Activated CD4-positive, alpha-beta T cell treated with anti-CD3 and anti-CD28 coated beads for 24 hours (primary cell): ENCODE measurements at places on chromosomes 2 and 18.
A peak's percentile ranks its signal among the peaks of the same experiment; 100 is the strongest.

DNA sequence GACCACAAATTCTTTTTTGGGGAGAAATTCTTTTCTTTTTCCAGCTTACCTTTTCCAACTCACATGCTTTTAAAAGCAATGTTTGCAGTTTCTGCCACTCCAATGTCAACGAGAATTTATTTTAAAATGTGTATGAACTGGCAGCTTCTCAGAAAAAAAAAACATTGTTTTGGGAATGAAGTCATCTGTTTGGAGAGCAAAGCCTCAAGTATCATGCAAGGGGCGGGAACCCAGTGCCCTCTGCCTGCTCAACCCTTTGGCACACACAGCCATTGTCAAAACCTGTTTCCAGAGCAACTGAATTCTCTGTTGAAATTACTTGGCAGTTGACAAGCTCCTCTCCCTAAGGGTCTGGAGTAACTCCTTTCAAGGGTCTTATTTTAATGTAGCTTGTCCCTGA, 128.5 kb downstream of the QPCT start:
- no peak for DNase-seq

GRCh38 chr2:232353096-232353495, 25.5 kb upstream of the ALPP start:
- DNase-seq = no peak

DNA sequence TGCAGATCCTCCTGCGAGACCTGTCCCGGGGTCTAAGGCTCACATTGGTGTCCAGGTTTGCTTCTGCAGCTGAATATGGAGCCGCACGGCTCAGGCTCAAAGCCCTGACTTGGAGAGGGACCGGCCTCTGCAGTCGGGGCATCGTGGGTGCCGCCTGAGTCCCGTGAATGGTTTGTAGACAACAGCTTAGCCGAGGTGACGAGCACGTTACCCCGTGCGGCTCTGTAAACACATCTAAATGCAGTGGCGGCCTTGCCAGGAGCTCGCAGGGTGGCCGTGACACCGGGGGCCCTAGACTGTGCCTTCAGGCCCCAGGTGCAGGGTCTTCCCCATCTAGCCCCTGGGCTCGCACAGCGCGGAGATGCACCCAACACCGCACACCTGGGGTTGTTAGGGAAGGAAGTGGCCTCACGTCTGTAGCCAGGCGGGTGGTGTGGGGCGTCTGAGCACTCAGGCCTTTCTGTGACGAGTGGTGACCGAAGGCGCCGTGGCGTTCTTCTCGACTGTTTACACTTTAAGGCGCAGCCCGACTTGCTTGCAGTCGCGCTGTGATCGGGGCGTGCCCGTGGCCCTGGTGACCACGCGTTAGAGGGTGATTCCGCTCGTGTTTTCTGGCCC, 91.6 kb downstream of the NFATC1 start:
- DNase-seq = no peak

GRCh38 chr2:30323499-30323898, 92.2 kb downstream of the LBH start:
- no peak for DNase-seq

DNA sequence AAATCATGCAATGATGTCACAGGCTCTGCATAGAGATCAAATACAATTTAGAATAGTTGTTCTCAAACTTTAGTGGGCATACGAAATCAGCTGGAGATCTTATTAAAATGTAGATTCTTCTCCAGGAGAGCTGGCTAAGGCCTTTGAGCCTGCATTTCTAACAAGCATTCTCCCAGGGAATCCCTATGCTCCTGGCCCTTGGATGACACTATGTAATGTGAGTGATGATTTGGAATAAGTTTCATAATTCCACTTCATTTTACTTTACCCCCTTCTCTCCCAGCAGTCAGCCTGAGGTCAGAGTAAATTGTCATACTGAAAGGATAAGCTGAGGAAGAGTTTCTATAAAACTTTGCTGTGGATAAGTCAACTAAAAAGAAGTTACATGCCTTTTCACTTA, 189.1 kb downstream of the UBE2E3 start:
- DNase-seq = no peak

DNA sequence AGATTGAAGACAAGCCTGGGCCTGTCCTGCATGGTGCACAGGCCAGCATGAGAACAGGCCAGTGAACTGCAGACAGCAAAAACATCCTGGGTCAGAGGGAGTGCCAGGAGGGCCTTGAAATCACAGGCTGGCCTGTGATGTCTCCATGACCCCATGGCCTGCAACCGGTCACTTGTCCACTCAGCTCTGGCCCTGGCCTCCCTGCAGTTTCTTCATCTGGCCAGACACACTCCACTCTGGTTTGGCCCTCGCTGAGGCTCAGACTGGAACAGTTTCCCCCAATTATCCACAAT, 12.6 kb downstream of the CYRIA start:
- DNase-seq = no peak

DNA sequence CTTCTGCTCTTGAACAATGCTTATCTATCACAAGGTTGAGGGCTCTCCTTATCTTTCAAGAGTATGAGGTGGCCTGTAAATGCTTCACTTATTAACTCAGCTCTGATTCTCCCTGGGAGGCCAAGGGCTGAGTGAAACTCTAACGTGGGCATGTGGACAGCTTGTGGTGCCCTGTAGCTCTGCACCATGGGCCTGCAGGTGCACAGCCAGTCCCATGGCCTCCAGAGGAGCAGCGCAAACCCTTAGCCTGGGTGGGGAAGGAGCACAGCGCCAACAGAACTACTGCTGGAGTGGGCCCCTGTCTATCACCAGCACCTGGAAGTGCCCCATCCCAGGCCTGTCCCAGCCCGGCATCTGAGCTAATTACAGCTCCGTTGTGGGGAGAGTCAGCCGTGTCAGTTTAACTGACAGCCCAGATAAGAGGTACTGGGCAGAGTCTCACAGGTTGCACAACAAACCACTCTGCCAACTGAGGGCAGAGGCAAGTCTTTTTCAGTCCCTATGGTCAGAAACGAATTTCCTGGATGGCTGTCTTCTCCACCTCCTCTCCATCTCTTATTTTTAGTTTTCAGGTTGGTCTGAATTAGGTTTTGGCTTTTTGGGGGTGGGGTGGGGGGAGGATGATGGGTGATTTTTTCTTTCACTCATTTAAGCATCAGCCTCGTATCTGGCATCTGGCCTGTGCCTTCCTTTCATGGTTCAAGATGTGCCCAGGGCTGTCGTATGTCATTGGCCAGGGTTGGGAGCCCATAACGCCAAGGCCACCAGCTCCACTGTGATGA, 219.5 kb downstream of the BCL2 start:
- no peak for DNase-seq

GRCh38 chr2:366706-367105, 78.8 kb upstream of the ALKAL2 start:
- DNase-seq = no peak

DNA sequence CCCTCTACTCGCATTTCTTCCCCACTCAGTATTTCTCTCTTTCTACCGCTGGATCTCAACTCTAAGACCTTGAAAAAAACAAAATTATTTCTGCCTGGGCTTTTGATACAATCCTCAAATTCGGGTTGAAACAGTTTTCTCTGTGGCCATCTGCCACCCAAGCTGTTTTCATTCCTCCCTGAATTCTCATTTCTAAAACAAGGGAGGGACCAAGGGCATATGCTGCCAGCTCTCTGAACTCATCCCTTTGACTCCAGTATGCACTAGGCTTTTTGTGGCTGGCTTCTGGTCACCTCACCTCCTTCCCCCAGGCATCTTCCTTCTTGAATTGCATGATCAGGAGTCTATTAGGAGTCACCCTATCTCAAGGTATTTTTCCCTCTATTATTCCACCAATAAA, 49.5 kb downstream of the CCDC148 start:
- no peak for DNase-seq

DNA sequence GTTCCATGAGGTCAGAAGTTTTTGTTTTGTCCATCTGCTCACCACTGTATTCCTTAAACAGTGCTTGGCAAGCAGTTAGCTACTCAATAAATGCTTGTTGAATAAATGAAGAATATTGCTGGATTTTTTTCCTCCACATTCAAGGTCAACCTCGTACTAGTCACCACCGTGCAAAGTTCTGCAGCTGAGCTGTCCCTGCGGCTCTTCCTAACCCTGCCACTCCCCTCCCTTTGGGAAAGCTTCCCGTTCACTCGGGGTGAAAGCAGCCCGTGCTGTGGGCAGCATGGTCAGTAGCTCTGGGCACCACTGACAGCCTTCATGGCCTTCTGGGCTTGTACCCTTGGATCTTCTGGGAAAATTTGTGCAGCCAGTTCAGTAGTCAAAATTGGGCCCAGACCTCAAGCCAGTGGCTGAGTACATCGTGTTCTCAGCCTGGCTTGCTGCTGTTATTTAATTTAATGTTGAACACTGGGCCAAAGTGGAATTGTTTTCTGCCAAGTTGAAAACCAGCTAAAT, 469.3 kb upstream of the RAB12 start:
- DNase-seq = no peak

GRCh38 chr2:63866009-63866709, 24.5 kb downstream of the UGP2 start:
- DNase-seq = no peak

- no peak for DNase-seq
These were observed 84.1 kb downstream of the CDK15 start for GRCh38 chr2:201890453-201890852.

- no peak for DNase-seq
These were observed 222.9 kb downstream of the ZBTB7C start for GRCh38 chr18:48186131-48186766.

DNA sequence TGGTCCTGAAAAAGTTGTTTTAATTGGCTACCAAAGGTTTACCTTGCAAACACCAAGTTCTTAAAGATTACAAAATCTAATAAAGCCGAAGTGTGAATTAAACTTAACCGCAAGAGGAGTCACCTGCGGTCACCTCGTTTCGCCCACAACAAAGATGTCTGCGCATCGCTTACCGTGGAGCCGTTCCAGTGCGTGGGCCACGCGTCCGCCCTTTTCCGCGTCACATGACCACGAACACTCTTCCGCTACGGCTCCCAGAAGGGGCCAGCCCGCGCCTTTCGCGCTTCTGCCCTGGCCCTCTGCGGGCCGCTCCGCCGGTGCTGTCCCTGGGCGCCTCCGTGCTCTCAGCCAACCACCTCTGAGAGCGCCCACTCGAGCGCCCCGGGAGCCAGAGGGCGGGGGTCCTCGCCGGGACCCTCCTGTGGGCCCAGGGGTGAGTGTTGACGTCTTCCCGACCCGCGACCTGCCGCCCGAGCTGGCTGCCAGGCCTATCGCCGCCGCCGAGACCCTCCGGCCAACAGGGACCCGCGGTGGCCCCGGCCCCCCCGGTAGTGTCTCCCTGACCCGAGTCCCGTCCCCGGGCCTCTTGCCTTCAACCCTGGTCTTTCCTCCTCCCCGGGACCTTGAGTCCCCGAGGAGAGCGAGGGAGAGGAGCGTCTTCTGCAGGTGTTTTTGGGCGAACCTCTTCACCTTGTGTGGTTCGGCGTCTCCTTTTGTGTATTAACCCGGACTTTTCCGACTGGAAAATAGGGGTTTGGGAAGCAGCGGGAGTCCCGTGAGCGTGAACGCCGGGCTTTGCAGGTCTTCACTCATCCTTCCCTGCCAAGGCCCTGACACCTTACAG, at the start of gene MFF:
Gene MFF (plus strand): TSS at position 257 of the 844 bp plus-strand sequence. CDS start 5,415 bp downstream, outside the sequence.
- peak; percentile 85 for DNase-seq

DNA sequence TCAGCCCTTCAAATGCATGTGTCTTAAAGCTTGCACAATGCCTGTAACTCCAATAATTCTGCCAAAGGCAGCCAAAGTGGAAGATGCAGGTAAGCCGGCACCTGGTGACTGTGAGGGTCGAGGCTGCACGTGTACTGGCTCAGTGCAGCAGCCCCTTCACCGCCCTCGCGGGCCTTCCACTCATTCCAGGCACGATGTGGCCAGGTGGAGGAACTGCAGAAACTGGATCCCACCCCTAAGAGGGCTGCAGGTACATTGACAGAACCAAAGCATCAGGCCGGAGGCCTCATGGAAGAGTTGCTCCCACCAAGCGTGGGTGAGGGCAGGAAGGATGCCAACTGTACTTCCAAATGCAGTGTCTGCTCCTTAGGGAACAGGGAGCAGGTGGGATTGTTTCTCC, 253.4 kb downstream of the HDAC4 start:
- DNase-seq = no peak

- DNase-seq = peak; percentile 77
These were observed 12.8 kb downstream of the ATP6V1B1 start for GRCh38 chr2:70948337-70949003.

DNA sequence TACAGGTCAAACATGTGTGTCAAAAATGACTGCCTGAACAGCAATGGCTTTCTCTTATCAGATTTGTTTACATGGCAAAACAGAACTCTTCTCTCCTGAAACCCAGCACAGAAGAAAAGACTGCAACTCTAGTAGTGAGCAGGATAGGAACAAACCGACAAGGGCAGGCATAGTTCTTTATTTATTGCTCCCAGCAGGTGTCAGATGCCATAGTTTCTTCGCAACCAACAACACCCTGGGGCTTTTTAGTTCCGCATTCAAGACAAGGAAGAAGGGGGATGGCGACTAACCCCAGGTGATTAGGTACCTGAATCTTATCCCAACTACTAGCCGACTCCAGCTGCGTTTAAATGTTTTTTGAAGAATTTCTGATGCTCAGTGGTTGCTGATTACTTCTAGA, 367.5 kb upstream of the FIGN start:
- no peak for DNase-seq

DNA sequence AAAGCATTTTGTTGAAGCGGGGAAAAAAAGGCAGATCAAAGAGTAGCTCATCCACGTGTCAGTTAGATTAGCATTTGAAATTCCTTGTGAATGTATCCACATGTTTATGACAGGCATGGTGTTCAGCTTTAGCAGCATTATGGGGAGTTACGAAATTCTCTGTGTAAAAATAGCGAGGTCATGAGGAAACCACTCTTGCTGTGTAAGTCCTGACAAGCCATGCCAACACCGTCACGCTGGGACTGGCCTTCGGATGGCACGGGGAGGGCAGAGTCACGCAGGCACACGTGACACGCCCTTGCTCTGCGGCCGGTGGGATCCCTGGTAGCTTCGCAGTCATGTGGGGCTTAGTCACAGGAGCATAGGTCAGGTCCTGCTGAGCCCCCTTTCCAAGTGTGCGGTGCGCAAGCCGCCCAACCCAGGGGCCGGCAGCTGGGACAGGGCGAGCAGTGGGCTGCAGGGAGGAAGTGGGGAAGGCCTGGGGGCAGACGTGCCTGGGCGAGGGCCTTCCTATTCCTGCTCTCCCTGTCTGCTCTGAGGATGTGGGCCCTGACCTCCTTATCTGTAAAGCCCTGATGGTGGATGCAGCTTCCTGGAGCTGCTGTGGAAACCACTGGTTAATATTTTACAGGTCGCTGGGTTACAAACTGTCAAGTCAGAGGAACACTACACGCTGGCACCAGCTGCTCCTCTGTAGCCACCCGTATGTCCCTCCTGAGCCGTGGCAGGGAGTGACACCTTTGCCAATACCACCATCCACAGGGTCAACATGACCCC, 18.0 kb downstream of the MBP start:
- no peak for DNase-seq

DNA sequence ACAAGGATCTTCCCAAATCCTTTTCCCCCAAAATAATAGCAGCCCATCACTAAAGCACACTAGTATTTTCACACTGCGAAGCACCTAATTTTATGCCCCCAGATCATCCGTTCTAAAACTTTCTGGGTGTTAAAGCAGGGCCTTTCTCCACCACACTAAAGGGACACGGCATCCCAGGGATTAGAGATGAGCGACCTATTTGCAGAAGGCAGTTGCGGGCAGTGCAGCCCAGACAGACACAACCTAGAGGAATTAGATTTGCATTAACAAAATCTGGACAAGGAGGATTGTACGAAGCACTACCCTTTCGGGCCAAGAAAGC, 402 bp downstream of the OSGEPL1 start:
- no peak for DNase-seq

- no peak for DNase-seq
These were observed 100.6 kb downstream of the MYO1B start for GRCh38 chr2:191345788-191346187.
